ENCODE measurements at places on chromosomes 3 and 15.

- no peak for DNase-seq
These were observed 83.2 kb upstream of the PLSCR4 start for GRCh38 chr3:146334151-146334550.

GRCh38 chr3:120357807-120358206 lies 8.7 kb upstream of the LRRC58 start:
- DNase-seq = no peak

- no peak for DNase-seq
These were observed 21.3 kb downstream of the EPHB3 start for GRCh38 chr3:184582646-184583577.

DNA sequence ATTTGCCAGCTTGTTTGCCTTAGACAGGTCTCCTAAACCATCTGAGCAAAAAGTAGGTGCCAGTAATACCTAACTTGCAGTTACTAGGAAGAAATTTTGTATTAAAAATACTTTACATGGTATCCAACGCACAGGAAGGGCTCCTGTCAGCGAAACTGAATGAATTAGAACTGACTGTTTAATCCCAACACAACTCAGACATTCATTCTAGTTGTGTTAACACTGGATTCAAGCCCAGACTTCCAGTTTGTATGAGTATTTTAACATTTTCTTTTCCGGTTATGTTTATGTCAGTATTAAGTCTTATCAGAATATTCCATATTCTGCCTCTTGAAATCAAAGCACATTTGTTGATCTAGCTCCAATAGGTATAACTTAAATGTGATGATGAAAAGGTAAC lies 82.0 kb upstream of the SOX2 start:
- no peak for DNase-seq

GRCh38 chr3:186367631-186368030 lies 5.6 kb upstream of the DGKG start:
- no peak for DNase-seq

- DNase-seq = no peak
These were observed 72.6 kb upstream of the BLM start for GRCh38 chr15:90644526-90644925.

DNA sequence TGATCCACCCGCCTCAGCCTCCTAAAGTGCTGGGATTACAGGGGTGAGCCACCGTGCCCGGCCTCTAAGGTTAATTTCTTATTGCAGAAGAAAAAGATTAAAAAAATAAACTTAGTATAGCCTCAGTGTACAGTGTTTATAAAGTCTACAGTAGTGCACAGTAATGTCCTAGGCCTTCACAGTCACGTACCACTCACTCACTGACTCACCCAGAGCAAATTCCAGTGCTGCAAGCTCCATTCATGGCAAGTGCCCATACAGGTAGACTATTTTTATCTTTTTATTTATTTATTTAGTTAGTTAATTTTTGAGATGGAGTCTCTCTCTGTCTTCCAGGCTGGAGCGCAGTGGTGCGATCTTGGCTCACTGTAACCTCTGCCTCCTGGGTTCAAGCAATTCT lies 3.2 kb upstream of the FLNB start:
- no peak for DNase-seq

- DNase-seq = no peak
These were observed 2.6 kb downstream of the GP5 start for GRCh38 chr3:194396539-194396858.

GRCh38 chr3:9769012-9769411 lies 735 bp downstream of the CAMK1 start:
- DNase-seq = no peak

- no peak for DNase-seq
These were observed 101.5 kb downstream of the PGPEP1L start for GRCh38 chr15:98905963-98906711.

All from Jurkat, Clone E6-1 (cell line).